ENCODE measurements at places on chromosomes 2 and 18. TPM values are rescaled to one million over a fixed set of nuclear protein-coding genes. Genes with fewer than 3 reads are reported as not detected.

GRCh38 chr2:15762449-15762848 is 170.8 kb downstream of the DDX1 start:
- DNase-seq = no peak

GRCh38 chr2:221571551-221572218 is 419 bp downstream of the EPHA4 start:
- no peak for DNase-seq

DNA sequence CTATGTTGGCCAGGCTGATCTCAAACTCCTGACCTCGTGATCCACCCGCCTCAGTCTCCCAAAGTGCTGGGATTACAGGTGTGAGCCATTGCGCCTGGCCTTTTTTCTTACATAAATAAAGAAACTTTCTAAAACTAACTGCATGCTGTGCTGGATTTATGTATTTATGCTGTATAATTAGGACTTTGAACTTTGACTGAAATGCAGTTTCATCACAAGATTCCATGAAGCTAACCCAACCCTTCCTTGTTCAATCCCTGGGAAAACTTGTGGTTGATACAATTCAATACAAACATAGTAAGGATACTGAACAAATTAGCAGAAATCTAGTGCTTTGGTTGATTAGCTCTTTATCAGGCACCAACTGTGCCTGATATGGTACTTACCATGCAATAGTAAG is 20.9 kb upstream of the SLC35F5 start:
- no peak for DNase-seq

DNA sequence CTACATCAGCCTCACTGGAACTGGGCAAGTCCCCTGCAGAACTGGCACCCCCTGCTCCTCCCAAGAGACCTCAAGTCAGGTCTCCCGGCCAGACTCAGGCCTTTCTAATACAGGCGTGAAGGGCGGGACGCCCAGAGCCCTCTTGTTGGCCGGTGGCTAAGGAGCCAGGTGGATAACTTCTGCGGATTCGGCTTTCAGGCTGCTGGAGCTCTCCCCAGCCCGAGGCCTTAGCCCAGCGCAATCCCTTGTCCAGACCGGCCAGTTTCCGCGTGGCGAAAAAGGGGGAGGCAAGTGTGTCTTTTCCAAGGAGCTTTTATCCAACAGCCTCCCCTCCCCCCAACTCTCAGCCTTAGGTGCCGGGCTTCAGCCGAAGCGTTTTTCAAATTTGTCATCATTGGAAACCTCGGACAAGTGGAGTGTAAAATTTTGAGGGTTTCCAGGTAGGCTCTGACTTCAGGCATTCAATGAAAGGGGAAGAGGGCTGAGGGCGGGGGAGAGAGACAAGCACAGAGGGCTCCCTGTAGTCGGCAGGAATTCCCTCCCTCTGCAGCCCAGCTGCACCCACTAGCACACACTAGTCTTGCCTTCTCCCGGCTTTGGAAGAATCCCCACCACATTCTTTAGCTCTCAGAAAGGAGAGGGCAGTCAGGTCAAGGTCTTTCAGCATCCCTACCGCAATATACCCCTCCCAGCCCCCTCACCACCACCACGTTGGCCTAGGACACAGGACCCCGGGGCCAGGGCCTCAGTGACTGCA is 9.5 kb upstream of the SATB2 start:
- peak; percentile 4 for DNase-seq

DNA sequence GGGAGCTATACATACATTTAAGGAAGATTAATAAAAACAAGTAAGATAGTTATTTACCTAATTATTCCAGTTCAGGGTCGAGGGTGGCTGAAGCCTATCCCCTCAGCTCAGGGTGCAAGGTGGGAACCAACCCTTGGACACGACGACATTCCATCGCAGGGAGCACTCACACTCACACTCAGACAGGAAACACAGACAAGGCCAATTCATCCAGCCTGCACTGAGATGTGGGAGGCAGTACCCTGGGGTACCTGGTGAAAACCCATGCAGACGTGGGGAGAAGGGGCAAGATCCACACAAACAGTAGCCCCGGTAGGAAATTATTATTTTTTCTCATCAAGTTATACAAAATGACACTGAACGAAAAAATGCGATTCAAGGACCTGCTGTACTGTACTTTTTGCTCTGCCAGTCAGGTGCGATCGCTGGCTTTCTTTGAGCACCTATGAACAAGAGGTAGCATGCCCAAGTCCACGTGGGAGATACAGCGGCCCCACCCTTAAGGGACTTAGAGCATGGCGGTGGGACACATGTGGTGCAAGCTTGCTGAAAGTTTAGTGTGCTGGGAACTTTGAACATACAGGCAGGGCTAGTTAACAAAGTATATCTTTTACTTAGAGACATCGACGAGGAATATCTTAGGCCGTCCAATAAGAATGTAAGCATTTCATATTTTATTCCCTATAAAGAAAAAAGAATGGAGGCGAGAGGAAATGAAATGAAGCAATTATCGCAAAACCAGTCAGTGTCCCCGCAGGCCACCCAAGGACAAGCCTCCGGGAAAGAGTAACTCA is 624 bp downstream of the METTL8 start:
- DNase-seq = no peak

Gene GRB14
- total RNA-seq = 24.0 TPM

- DNase-seq = no peak
Measured at GRCh38 chr18:54181856-54182602, 42.4 kb downstream of the MBD2 start.

DNA sequence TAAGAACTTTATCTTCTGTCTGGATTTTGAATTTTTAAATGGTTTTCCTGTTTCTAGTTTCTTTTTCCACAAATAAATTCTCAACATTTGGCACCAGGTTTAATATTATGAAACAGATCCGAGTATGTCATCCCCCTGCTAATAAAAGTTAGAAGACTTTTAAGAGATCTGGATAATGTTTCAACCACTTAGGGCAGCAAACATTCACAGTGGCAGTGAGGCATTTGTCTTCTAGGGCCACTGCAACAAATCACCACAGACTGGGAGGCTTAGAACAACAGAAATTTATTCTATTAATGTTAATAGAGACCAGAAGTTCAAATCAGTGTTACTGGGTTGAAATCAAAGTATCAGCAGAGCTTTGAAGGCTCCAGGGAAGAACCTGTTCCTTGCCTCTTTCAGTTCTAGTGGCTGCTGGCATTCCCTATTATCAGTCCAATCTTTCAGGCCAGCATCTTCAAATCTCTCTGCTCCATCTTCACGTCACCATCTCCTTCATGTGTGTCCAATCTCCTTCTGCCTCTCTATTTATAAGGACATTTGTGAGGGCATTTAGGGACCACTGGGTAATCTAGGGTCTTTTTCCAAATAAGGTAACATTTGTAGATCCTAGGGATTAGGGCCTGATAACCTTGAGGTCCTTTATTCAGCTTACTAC is 23.4 kb downstream of the ACSL3 start:
- no peak for DNase-seq

DNA sequence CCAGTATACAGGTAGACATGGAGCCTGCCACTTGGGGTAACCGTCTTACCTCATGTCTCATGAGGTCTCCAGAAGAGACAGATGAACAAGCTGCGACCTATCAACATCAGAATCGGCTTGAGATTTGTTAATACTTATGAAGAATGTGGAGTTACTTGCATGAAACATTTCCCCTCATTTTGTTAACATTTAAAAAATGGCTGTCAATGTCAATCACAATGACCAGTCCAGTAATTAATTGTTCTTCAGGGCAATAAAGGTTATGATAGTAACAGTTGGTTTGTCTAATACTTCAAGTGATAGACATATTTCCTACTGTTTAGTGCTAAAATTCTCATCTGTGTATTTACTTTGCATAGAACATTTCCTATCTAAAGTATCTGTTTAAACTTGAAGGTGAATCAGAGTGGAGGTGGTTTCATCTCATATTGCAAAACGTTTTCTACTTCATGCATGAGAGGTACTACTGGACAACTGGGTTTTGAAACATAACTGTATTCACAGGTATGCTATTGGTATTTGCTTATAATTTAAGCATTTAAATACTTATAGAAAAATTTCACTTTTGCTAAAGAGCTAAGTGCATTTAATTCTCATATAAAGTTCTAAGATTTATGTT is 15.1 kb downstream of the SERTAD2 start:
- no peak for DNase-seq

- DNase-seq = no peak
Measured at GRCh38 chr2:73985308-73986084, 786 bp downstream of the TET3 start.

- no peak for DNase-seq
Measured at GRCh38 chr18:23998018-23998417, 16.5 kb upstream of the TTC39C start.

DNA sequence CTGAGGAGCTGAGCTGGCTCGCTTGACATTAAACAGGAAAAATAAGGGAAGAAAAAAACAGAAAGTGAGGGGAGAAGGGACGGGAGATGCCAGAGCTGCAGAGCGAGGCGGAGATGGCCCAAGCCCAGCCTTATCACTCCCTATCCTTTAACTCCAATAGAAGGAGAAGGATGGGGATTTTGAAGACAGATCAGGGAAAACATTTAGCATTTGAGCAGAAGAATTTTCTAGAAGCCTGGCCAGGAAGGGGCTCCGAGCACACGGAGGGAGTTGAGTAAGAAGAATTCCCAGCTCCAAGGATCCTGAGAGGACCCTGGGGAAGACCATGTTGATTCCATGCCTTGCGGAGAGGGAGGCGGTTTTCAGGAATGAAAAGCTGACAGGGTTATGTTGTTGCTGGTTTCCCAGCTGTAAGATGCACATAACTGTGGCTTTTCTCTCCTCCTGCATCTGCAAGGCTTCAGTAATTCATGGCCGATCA is 35.6 kb downstream of the TWIST2 start:
- no peak for DNase-seq

Gene ABCG5
- total RNA-seq = under 0.01 TPM

GRCh38 chr2:199895406-199895805 is 15.7 kb upstream of the C2orf69 start:
- DNase-seq = no peak

- no peak for DNase-seq
Measured at GRCh38 chr2:31556940-31557339, 23.8 kb downstream of the SRD5A2 start.

Gene MAPK4
- 30.3 TPM for total RNA-seq

DNA sequence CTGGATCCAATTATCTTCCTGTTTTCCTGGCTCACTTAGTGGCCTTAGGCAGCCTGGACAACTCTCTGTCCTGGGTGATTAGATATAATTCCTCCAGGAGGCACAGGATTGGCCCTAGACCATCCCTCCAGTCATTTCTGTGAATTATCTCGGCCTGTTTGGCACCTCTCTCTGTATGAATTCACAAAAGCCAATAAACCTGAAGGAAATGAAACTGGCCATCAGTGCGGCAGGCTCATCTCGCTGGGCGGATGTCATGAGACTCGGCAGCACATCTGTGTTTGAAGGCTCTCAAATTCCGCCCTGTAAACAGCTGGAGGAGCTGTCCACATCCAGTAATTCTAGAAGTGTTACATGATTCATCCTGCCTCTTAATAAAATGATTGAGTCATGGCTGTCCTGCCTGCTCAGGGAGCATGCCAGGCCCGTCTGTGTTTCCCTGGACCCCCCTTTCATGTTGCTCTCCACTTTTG is 38.6 kb downstream of the ACOXL start:
- no peak for DNase-seq

DNA sequence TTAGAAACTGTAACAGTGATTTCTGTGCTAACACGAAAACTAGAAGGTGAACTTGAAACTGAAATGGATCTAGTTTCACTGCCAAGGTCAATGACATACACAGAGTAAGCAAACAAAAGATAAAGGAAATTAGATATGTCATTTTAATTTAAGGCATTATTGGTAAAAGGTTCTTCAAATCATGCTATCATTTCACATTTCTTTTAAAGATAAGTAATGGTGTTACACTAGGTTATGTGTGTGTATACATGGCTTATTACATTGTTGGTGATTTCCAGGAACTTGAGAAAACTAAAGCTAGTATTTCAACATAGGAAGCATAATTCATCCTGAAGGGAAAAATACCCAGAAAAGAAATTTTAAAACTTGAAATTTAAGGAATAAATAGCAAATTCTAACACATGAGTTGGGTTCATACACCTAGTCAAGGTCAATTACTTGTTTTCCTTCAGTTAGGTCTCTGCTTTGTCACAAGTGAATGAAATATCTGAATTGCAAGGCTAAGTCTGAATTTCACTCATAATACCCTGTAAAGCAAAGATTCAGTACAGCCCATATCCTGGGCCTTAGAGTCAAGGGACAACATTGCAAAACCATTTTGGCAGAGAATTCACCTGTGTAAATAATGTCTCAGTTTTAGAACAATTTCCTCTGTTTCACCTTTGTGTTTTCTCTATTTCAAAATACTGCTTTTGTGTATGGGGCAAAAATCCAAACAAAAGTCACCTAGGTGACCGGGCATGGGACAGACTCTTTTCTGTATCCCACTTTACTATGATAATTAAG is 141.6 kb downstream of the SRBD1 start:
- DNase-seq = no peak

- DNase-seq = no peak
Measured at GRCh38 chr18:48824231-48824970, 126.4 kb downstream of the SMAD7 start.

DNA sequence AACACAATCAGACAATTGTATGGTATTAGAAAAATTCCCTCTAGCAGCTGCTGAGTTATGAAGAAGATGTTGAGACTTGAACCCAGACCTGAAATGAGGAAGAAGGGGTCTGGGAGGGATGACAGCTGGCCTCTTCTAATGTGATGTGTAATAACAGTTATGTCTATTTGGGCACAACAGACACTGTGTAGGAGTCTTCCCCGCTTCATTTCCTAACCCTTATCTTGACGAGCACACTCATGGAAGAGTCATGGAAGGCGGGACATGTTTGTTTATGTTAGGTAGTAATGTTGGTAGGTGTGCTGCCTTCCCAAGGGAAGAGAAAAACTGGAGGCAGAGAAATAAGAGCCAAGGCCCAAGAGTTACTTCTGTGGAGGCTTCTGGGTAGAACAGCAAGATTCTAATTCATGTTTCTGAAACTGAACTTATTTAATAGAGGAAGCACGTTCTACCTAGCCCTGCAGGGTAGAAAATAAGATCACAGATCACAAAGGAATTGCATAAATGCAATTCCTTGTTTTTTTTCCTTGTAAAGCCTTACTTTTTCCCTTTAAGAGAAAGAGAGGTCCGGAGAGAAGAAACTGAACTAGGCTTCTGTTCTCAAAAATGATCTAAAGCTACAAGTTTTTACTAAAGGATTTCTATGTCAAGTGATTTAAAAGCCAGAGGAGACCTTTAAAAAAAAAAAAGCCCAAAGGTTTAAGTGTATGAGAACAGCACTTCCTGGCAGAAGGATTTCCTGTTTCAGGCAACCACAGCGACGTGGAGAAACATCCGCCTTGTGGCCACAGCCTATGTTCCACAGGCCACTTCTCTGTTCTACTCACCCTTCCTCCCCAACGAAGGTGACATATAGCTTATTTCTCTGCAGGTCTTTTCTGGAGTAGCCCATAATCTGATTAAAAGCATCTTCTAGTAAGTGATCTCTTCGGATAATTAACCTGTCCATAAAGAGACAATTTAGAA is 68.5 kb upstream of the STK17B start:
- DNase-seq = no peak

DNA sequence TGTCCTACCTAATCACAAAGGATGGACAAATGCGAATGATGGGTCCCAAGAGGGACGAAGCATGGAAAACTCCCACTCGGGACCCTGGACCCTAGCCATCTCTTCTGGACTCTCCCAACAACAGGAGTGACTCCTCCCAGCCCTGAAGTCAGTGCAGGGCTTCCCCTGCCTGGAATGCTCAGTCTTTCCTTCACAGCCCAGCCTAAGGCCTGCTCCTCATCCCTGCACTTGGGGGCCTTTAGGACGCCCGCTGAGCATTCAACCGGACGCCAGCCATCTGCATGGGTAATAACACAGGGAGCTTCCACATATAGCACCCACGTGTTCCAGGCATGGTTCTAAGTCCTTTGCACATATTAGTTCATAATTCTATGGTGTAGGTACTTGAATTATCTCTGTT is 237.5 kb downstream of the KLHL29 start:
- no peak for DNase-seq

Data from occipital lobe (tissue), 3 donors.